ENCODE measurements at places on chromosomes 3 and 15.

DNA sequence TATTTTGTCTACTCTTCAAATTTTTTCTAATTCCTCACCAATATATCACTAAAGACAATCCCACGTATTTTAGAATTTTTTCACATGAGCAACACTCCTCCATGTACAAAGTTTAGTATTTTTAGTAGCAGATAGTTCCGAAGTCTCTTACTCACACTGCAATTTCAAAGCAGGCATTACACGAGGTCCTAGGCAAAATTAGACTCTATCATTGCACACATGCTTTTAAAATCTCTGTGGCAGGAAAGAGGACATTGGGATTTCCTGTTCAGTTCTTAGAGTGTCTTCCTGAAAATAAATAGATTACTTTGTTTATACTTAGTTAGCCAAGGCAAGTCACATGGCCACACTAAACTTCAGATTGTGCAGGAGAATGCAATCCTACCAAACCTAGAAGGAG, 847.7 kb downstream of the ROBO2 start:
- DNase-seq: no peak

GRCh38 chr3:9205345-9206143, 43.9 kb downstream of the SRGAP3 start:
- DNase-seq: no peak

DNA sequence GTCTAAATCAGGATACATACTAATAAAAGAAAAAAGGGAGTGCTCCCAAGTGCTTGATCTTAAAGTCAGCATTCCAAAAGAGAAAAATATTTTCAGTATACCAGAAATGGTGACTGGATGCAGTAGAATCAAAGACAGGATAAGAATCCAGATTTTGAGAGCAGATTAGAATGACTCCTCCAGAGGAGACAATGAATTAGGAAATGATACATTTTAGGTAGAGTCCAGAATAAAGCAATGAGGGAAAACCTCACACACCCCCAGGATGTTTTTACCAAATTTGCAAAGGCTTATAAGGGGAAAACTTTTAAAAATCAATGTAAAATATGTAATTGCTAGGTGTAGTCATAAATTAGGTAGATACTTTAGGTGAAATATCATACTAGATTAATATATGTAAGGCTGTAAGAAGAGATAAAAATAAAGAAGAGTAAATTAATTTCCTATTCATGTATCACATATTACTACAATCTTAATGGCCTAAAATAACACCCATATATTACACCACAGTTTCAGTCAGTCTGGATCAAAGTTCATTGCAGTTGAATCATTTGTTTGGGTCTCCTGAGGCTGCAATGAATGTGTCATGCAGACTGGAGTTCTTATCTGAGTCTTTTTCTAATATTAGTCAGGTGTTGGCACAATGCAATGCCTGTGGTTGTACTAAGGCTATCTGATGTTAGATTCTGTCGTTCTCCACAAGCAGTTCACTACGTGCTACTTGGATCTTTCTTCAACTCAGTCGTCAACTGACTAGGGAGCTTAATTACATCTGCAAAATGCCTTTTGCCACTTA, 547.8 kb upstream of the EPHA6 start:
- no peak for DNase-seq

DNA sequence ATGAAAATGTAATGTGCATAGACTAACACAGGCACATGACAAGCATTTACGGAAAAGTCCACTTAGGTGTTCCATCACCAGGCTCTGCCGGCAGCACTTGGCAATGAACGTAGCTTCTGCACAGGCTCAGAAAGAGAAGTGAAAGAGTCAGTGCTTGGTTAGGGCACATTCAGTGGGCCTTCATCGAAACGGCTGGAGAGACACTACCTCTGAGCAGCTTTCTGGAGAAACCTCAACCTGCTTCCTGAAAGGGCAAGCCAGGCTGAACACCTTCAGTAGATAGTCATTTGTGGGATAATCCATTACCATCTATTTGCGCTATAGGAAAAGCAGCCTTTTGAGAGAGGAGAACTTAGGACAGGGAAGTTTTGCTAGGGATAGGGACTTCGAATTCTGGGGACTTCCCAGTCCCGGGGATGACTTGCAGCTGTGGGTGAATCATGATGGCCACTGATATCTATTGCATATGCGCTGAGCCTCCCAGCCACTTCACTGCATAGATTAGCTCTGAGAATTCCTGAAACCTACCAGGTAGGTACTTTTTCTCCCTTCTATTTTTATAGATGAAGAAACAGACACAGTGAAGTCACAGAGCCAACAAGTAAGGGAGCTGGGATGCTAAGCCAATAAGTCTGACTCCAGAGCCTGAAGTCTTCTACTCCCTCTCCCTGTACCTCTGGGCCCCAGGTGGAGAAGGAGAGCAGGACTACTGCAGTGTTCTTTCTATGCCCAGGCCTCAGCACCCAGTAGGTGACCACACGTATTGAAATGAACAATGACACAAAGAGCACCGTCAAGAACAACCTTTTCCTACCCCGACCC, 4.2 kb upstream of the SH2D7 start:
- DNase-seq: no peak

DNA sequence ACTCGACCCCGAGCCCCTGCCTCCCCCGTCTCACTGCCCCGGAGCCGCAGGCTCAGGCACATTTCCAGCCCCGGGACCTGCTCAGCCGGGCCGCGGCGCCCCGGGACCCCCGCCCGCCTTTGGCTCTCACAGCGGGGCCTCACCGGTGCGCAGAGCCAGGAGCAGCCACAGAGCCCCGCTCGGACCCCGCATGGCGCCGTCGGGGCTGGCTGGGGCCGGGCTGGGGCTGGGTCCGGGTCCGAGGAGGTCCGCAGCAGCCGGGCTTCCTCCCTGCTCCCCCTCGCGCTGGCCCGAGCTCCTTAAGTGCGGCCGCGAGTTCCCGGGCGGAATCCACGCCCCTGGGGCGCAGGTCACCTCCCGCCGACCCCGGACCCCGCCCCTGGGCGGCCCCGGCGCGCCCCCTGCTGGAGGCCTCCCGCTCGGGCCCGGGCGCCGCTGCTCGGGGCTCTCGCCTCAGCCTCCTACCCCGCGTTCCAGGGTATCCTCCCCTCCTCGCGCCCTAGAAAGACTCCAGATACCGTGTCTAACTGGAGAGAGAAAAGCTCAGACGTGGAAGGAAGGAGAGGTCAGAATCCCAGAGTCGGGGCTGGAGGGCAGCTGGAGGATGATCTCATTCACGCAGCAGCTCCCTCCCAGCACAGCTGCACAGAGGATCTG, at the start of gene MELTF:
MELTF (minus strand) TSS at position 307 of the 657 bp plus-strand sequence; CDS start at position 192, 115 bp downstream.
- peak; percentile 44 for DNase-seq

- DNase-seq: no peak
Measured at GRCh38 chr15:76996526-76997401, 1.8 kb downstream of the PSTPIP1 start.

DNA sequence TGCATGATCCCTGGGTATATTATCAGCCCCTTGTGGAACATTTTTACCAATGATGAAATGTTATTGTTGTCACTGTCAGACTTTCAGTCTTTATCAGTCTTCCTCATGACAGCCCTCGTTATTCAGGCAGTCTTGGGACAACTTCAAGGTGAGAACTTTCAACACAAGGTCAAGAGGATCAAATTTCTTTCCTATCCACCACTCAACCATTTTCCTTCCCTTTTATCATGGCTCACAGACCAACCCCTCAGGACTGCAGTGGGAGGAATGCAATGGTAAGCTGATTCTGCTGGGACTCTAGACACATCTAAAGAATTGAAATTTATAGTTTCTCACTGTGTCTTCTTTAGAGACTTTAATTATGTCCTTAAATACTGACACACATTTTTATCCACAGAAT, 107.0 kb upstream of the LSAMP start:
- DNase-seq: no peak

GRCh38 chr3:196159952-196160804, 51.0 kb downstream of the ZDHHC19 start:
- DNase-seq: no peak

DNA sequence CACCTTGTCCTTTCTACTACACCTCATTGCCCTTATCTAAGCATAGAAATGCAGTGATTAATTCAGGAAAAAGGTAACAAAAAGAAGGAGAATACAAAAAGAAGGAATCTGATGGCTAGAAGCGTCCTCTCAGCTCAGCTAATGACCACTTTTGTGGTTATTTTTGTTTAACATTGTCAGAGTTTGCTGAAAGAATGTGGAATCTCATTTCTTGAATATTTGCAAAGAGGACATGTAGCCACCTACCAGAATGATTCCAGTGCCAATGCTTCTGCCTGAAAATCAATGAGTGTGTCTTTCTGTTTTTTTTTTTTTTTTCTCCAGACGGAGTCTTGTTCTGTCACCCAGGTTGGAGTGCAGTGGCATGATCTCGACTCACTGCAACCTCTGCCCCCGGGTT, 24.5 kb downstream of the NANOGP8 start:
- DNase-seq: no peak

- DNase-seq: no peak
Measured at GRCh38 chr3:36538136-36538749, 157.9 kb downstream of the STAC start.

DNA sequence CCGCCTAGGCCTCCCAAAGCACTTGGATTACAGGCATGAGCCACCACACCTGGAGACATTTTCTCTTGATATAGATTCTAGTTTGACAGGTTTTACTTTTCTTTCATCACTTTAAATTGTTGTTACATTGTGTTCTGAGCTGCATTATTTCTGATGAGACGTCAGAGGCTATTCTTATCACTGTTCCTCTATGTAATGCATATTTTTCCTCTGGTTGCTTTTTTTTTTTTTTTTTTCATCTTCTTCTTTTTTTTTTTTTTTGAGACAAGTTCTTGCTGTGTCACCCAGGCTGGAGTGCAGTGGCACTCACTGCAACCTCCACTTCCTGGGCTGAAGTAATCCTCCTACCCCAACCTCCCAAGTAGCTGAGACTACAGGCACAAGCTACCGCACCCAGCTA, 41.2 kb downstream of the TRA2B start:
- DNase-seq: no peak

- no peak for DNase-seq
Measured at GRCh38 chr3:174767406-174767805, 91.7 kb upstream of the NAALADL2 start.

- DNase-seq: no peak
Measured at GRCh38 chr15:75648156-75649000, 666 bp downstream of the SNX33 start.

- no peak for DNase-seq
Measured at GRCh38 chr3:174308736-174309135, 550.4 kb upstream of the NAALADL2 start.

DNA sequence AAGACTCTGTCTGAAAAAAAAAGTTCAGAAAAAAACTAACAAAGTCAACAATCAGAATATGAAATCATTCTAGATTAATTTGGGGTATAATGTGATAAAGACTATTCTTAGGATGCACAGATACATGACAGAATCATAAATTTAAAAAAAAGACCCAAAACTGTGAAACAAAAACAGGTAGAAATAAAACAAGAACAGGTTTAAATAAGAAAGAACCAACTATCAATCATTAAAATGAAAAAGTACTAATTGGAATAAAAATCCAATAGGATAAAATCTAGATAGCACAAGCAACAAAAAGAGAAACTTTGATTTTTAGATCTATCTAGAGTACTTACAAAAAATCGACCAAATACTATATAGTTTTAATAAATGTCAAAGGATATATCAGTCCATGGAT, 13.4 kb downstream of the TMEM202 start:
- no peak for DNase-seq

- no peak for DNase-seq
Measured at GRCh38 chr15:80998251-80998650, 2.5 kb upstream of the TLNRD1 start.

DNA sequence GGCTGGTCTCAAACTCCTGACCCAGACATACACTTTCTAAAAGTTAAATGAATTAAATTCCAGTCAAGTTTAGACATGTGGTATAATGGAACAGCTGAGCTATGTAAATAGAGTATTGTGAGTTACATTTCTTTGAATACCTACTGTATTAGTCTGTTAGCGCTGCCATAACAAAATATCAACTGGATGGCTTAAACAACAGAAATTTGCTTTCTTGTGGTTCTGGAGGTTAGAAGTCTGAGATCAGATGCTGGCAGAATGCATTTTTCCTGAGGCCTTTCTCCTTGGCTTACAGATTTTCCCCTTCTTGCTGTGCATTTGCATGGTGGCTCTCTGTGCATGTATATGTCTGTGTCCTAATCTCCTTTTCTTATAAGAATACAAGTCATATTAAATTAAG, 101.5 kb upstream of the TGFBR2 start:
- DNase-seq: no peak

GRCh38 chr3:39205131-39205530, 12.7 kb upstream of the XIRP1 start:
- no peak for DNase-seq

- no peak for DNase-seq
Measured at GRCh38 chr3:143442814-143443447, 323.4 kb downstream of the CHST2 start.

DNA sequence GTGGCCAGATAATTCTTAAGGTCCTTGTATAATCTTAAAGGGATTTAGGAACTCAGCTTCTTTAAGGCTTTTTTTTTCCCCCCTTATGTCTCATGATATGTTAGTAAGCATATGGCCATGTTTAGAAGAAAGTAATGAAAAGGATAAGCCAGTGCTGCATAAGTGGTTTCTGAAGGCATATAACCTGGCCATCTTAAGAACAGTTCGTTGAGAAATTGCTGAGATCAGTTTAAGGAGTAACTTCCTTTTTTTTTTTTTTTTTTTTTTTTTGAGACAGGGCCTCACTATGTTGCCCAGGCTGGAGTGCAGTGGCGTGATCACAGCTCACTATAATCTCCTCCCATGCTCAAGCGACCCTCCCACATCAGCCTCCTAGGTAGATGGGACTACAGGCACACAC, 51.7 kb downstream of the UBE2E2 start:
- no peak for DNase-seq

DNA sequence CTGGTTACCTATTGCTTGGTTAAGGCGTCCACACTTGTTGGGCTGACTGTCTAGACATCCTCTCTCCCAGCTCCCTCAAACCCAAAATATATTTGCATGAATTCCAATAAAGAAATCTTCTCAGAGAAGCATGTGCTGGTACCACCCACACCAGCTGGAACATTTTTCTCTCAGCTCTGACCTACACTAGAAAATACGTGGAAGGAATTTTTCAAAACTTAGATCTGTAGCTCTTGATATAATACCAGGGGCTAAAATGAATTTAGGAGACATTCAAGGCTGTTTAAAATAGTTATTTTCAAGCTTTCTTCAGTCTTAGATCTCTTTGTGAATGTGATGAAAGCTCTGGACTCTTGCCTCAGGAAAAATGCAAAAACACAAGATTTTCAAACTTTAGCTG, 590.4 kb downstream of the PDCD6IP start:
- no peak for DNase-seq

GRCh38 chr3:19598870-19599269, 335.1 kb downstream of the EFHB start:
- DNase-seq: no peak

GRCh38 chr15:90203473-90203872, 2.3 kb downstream of the SEMA4B start:
- DNase-seq: no peak
